A375 (cell line): ENCODE measurements at places on chromosomes 1 and 21. TPM values are rescaled to one million over a fixed set of nuclear protein-coding genes. Genes with fewer than 3 reads are reported as not detected.

The TMEM63A gene
- 58.1 and 68.7 TPM in 2 replicates for total RNA-seq

The FTCD gene
- 0.05 TPM in 1 of 2 replicates, not detected in the other for total RNA-seq

The PRDX6 gene
- 250 and 271 TPM in 2 replicates for total RNA-seq

The EVI5 gene
- 41.8 and 45.2 TPM in 2 replicates for total RNA-seq

The NBPF6 gene
- total RNA-seq, result 1.4 and 1.8 TPM in 2 replicates

The ZNF683 gene
- not detected in 2 replicates for total RNA-seq

The RNU1-1 gene
- total RNA-seq, result under 0.01 TPM in 2 replicates

The FAM131C gene
- 0.79 and 1.5 TPM in 2 replicates for total RNA-seq
